ENCODE measurements at places on chromosomes 3 and 15.

GRCh38 chr3:123780656-123781055 lies 103.5 kb downstream of the MYLK start:
- no peak for DNase-seq

DNA sequence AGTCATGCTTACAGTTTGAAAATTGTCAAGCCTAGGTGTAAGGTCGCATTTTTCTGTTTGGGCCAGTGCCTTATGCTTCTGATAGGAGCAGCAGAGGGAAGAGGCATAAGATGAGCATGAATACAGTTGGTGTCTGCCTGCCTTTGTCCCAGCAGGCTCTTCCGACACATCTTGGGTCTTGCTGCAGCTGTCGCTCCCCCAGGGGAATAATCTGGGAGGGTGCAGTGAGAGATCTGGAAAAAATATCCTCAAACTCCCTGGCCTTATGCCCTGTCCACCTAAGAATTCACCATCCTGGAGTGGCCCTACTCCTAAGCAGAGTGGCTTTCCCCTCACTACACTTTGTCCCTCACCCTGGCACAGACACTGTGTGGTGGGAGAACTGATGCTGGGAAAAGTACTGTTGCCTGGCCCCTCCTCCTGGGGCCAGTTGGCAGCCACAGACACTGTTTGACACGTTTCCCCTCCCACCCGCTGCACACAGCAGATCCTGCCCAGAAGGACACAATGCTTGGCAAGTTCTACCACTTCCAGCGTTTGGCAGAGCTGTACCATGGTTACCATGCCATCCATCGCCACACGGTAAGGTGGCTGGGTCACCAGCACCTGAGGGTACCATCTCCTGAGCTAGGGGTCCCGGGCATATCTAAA lies 21.1 kb upstream of the RHO start:
- DNase-seq = no peak

DNA sequence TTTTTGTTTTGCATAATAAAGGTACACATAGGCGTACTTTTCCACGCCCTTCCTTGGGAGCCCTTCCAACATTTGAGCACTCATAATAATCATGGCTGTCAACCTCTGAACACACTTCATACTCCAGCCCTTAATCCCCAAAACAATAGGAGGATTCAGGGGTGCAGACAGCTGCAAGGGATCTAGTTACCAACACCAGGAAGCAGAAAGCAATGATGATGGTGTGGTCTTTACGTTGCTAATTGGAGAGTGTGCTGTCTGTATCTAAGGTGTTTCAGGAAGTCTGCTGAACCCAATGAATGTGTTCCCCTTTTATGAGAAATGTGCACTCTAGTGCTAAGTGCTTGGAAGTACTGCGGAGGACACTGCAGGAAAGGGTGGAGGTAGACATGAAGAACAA lies 60.3 kb upstream of the PDZRN3 start:
- DNase-seq = no peak

DNA sequence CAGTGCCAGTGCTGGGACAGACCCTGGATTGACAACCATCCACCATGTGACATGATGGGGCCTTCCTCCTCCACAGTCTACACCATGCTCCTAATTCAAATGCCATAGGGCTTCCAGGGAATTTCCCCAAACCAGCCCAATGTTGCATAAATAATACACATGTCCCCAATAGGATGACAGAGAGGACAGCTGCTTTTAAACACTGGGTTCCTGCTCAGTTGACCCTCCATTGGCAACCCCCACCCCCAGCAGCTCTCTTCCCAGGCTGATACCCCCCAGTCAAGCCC lies 28.3 kb upstream of the ATP2B2 start:
- no peak for DNase-seq

- DNase-seq = no peak
Measured at GRCh38 chr3:134608771-134609435, 41.9 kb downstream of the KY start.

DNA sequence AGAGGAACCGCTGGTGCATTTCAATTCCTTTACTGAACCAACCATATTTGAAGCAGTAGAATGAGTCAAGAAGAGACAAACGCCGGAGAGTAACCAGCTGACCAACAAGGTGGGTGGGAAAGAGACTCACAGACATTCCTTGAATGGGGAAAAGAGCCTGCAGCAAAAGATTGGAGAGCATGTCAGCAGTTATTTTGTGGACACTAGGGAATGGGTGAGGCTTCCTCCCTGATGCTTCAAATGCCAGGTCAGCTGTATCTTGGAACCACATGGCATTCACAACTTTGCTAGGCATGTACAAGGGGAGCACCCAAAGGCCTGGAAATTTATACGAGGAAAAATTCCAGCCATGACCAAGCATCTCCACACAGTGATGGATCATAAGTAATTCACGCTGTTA lies 29.9 kb upstream of the ZKSCAN7 start:
- DNase-seq = no peak

DNA sequence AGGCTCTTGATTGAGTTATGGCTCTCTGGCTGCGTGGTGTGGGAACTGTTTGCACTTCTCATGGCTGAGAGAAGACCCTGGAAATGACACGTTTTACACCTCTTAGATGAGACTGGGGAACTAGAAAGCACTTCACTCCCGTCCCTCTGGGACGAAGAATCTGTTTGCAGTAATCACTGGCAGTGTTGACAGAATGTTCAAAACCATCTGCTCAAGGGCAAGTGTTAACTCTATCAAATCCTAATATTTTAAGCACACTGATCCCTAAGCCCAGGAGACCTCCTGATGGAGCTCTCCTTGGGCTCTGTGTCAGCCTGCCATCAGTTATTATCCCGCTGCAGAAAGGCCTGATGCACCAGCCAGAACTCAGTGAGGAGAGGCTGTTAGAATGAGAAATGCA lies 323.8 kb upstream of the DNAJC19 start:
- DNase-seq = no peak

DNA sequence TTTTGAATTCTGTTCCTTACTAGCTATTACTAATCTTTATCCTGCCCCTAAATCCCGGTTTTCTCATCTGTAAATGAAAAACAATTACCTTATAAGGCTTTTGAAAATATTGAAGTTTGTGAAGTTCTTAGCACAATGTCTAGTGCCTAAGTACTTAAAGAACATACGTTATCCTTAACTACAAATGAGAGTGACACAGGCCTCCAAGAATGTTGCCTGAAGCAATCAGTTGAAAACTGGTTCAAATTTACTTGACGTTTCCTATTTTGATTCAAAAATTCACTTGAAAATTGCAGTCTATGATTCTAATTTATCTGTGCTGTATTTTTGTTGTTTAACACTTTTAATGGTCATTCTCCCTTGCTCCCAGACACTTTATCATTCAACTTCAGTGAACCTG lies 3.2 kb downstream of the SENP7 start:
- DNase-seq = no peak

DNA sequence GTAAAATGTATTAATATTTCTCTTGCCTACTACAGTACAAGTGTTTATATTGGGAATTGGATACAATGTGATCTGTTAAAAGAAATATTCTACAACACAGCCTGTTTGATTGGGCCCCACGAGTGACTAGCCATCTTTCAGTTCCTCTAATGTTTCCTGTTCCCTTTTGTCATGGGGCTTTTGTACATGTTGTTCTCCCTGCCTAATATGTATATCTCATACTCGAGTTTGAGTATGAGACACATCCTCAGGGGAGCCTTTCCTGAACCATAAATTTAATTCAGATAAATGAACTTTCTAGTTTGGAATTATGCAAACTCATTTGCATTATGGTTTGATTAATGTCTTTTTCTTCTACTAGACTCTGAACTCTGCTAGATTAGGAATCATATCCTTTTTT lies 65.5 kb downstream of the MEF2A start:
- no peak for DNase-seq

- DNase-seq = no peak
Measured at GRCh38 chr15:47300596-47300995, 416.7 kb upstream of the SEMA6D start.

GRCh38 chr3:108493862-108494261 lies 16.5 kb downstream of the MYH15 start:
- DNase-seq = no peak

DNA sequence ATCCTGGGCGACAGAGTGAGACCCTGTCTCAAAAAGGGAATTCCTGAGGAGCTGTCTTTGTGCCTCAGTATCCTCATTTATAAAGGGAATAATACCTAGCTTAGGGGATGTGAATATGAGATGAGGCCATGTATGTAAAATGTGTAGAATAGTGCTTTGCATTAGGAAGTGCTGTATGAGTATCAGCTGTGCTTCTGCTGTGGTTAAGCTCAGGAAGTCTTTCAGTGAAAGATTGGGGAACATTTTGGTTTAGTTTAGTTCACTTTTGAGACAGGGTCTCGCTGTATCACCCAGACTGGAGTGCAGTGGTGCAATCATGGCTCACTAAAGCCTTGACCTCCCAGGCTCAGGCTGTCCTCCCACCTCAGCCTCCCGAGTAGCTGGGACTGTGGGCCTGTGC lies 10.6 kb downstream of the THUMPD3 start:
- no peak for DNase-seq

DNA sequence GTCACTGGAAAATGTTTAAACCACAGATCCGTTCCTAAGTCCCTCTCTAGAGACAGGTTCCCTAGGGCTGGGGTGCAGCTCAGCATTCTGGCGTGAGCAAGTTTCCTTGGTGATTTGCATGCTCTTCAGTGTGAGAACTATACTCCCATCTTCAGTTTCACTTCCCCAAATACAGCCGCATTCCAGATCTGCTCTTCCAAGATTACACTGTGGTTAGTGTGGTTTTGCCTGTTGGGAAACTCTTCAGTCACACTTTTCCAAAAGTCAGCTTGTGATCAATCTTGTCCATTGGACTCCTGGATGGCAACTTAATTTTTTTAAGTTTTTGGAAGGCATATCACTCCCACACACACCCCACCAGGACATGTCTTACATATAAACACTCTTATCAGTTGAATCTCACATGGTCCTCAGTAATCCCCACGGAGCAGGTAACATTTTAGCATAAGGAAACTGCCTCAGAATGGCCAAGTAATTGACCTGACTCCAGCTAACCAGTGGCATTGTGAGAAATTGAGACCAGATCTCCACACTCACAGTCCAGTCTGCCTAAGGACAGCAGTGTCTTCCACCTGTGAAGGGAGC lies 33.5 kb upstream of the PTPN23 start:
- no peak for DNase-seq

GRCh38 chr3:135618123-135618522 lies 347.4 kb upstream of the PPP2R3A start:
- no peak for DNase-seq

GRCh38 chr15:60804986-60805949 lies 326.3 kb upstream of the ICE2 start:
- no peak for DNase-seq

Measured in CD4-positive, alpha-beta T cell treated with Interleukin-12 subunit alpha and Interleukin-12 subunit beta, for 1 hour (primary cell).